ENCODE measurements at places on chromosomes 2 and 18. TPM values are rescaled to one million over a fixed set of nuclear protein-coding genes. Genes with fewer than 3 reads are reported as not detected.

The GMCL1 gene
- total RNA-seq = 26.8 TPM

The SPAST gene
- total RNA-seq = 50.2 TPM

The SCYGR4 gene
- not detected for total RNA-seq

The IFT172 gene
- total RNA-seq = 37.3 TPM

The DCAF17 gene
- total RNA-seq = 48.0 TPM

The RBMS1 gene
- total RNA-seq = 182 TPM

The CCDC138 gene
- 22.6 TPM for total RNA-seq

Measured in urinary bladder (tissue), 4 donors.